Testis (tissue), 5 donors: ENCODE measurements at places on chromosomes 2 and 18.

- no peak for DNase-seq
These were observed 38.9 kb upstream of the B3GNT2 start for GRCh38 chr2:62156861-62157496.

- no peak for DNase-seq
These were observed 287.0 kb downstream of the EPHA4 start for GRCh38 chr2:221285148-221285547.

DNA sequence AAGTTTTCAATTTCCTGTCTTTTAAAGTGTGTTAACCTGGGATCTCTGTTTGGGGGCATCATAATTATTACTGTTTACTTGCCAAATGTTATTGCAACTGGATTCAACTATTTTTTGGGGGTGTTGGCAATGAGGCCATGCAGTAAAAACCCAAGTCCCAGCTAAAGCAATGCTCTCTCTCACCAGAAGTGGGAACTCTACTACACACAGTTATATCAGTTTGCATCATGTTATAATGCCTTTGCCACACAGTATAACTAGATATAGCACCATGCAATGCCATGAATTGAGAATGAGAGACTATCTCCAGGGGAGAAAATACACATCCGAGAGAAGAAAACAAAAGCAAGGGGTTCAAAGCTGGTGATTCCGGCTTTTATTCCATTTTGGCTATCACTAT, 79.0 kb downstream of the GCA start:
- DNase-seq = no peak

GRCh38 chr2:100880730-100881129, 60.8 kb downstream of the NPAS2 start:
- DNase-seq = no peak

DNA sequence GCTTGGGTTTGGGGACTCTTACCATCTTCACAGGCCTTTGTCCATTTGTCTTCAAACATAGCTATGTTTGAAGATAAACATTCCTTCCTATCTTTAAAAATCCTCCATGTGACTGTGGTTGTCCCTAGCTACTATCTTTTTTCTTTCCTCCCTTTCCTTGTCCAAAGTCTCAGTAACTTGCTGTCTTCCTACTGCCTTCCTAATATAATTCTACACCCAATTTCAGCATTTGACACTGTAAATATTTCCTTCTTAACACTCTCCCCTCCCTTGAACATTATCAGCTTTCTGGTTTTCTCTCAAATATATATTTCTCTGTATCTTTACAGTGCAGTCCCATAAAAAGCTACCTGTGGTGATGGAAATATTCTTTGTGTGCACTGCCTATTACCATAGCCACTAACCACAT, 5.3 kb upstream of the SP3 start:
- no peak for DNase-seq

DNA sequence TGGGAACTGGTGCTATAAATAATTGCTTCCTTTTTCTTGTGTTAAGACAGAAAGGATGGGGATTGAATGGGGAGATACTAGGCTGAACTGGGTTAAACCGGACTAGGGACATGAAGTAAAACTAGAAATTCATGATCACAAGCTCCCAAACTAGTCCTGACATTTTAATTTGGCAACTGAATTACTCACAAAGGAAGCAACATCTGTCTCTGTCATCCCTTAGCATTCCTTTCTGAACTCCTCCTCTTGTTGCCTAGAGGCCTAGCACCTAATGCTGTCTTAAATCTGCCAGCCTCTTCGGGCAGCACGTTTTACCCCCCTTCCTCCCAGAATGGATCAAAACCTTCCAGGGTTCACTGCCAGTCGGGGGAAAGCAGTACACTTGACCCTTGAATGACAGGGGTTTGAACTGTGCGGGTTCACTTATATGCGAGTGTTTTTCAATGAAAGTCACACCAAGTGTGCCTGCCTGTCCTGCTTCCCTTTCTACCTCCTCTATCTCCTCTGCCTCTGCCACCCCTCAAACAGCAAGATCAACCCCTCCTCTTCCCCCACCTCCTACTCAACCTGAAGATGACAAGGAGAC, 8.2 kb downstream of the KCTD1 start:
- no peak for DNase-seq

DNA sequence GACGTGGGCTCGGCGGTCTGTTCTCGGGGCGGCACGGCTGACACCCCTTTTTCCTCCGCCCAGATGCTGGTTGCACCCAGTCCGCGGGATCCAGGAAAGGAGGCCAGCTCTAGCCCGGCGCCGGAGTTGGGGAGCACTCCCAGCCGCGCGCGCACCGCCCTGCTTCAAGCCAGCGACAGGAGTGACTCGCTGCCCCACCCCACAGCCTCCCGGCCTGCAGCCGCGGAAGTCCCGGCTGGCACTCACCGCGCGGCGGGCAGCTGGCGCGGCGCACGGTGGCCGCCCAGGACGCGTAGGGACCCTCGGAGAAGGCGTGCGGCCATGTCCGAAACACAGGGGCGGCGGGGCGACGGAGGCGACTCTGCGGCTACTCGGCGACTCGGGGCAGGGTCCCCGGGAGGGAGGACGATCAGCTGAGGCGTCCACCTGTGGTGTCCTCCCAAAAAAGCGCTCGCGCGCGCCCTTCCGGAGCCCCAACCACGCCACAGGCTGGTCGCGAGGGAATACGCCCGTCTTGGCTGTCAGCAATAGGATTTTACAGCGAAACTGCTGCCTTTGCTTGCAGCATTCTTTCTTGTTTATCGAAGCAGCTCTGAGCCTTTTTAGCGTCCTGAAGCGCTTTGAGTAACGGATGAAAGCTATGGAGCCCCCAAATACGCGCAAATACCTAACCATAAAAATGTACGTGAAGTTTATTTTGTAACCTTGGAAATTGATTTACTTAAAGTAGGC, at the start of gene ACADL:
Gene ACADL (minus strand): TSS at position 507 of the 732 bp plus-strand sequence. CDS start 184 bp downstream, at position 323.
- DNase-seq = peak; percentile 60

DNA sequence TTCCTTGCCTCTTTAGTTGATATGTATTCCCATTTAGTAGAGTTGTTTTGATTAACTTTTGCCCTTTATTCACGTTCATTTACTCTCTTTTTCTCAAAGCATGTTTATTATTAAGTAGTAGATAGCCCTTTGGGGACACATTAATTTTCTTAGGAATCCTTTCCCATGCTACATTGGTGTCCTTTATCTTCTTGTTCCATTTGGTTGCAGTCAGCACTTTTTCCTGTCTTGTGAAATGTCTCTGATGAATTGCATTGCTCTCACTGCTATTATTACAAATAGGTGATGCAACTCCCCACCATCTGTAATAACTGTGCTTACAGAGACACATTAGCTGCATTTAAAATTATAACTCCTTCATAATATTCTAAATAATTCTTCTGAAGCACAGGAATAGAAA, 428.5 kb upstream of the CNTNAP5 start:
- DNase-seq = no peak

DNA sequence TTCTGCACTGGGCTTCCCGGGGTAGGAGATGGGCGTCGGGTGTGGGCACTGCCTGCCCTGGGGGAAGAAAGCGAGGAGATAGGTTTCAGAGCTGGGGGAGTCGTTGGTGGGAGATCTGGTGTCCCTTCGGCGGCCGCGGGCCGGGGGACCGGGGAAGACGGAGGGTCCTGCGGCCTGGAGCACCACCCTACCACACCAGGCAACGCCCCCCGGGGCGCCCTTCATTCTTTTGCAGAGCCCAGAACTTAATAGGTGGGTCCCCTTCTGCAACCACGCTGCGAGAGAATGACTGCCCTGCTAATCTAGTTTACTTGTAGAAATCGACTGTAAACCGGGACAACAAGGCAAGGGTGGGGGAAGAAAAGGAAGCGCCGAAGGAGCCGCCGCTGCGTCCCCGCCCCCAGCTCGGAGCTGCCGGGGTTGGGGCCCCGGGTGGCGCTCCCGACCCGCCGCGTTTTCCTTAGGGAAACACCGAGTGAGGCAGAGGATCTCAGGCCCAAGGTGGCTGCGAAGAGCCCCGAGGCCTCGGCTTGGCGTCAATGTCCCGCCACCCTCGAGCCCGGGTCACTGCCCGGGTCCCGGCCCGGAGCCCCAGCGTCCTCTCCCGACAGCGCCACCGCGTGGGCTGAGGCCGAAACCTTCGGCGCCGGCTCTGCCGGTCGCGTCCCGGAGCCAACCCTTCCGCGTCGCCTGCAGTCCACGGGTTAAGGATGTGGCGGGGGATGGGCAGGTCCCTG, 5.4 kb upstream of the SATB2 start:
- peak; percentile 79 for DNase-seq

DNA sequence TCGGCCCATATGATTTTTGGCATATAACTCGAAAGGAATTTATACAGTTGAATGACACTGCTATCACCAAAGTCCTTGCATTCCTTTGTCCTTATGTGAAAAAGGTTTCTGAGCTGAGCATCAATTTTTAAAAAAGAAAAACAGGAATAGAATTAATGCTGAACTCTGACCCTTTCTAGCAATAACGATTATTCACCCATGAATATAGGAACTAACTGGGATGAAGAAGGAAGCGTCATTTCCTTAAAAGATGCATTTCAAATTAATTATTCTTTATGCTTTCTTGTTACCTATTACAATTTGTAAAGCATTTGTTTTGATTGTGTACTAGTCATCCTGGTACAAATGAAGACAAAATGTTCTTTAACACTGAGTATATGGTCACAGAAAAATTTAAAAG, 19.3 kb downstream of the TMEM247 start:
- DNase-seq = no peak

DNA sequence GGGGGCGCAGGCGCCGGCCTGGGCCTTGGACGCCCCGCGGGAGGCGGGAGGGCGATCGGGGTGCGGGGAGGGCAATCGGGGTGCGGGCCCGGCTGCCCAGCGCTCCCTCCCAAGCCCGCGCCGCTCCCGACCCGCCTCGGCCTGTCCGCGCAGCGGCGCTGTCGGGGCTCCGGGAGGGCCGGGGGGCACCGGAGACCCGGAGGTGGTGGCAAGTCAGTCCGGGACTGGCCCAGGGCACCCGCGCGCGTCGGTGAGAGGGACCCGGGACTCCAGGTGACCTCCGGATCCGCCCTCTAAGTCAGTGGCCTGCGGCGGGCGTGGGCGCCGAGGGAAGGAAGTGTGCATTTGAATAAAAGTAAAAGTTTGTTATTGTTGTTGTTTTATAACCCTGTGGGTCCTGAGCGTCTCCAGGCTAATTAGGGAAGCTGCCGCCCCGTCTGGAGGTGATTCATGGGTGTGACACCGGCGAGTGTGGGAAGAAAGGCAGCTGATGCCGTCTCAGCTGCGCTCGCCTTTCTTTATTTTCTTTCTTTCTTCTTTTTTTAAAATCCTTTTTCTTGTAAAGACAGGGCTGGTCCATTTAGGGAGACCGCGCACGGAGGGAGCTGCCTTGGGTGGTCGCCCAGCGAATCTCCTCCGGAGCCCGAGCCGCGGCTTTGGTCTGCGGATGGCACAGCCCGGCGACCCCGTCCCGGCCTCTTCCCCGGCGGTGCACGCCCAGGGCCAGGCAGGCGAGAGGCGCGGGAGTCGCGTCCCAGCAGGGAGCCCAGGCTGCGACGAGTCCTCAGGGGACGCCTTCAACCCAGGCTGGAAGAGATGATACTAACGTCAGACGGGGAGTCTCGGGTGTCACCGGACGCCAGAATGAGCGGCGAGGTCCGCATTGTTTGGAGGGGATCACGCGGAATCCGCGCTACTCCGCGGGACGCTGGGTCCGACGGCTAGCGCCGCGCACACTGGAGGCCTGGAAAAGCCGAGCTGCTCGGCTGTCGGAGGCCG, 627 bp upstream of the CRACDL start:
- peak; percentile 46 for DNase-seq

DNA sequence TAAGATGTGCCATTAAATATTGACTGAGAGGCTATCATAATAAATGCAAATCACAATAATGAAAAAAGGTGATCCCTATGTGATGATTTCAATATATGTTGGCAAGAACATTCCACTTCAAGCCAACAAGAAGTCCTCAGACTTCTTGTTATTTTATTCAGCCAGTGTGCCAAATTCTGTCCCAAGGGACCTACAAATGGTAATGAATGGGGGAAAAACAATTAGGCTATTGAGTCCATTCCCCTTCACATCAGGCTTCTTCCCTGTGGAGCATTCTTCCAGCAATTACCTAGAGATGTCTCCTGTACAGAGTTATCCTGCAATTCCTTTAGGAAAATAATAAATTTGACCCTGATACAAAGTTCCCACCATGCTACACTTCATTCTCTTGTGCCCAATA, 144.4 kb downstream of the PIEZO2 start:
- DNase-seq = no peak

DNA sequence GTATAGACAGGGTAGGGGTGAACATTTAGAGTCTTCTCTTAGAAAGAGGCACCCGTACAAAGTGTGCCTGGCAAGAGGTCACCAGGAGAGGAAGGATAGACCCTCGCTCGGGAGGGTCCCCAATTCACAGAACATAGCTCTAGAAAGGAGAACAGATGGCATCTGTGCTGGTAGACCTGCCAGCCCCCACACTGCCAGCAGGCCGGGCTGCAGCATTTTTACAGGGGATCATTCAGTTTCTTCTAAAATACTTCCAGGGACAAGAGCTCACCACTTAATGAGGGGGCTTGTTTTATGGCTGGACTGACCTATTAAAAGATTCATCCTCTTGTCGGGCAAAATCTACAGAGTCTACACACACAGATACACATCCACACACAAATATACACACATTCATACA, 149.9 kb downstream of the SEPTIN10 start:
- DNase-seq = no peak

GRCh38 chr2:187994464-187995331, 297.0 kb upstream of the GULP1 start:
- DNase-seq = peak; percentile 18

DNA sequence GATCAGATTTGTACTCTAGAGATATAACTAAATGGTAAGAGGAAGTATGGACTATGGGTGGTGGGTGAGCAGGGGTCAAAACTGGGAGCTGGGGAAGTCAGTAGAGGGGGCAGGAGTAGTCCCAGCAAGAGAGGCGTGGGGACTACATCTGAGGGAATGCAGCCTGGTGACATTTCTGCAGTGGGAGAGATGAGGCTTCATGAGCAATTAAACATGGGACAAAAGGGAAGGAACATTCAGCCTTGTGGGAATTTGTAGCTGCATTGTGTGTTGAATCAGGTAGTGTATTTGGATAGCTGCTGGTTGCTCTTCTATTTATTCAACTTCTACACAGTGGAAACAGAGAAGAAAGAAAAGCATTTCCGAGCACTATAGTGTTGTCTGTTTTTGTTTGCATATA, 3.6 kb downstream of the CNOT11 start:
- no peak for DNase-seq

DNA sequence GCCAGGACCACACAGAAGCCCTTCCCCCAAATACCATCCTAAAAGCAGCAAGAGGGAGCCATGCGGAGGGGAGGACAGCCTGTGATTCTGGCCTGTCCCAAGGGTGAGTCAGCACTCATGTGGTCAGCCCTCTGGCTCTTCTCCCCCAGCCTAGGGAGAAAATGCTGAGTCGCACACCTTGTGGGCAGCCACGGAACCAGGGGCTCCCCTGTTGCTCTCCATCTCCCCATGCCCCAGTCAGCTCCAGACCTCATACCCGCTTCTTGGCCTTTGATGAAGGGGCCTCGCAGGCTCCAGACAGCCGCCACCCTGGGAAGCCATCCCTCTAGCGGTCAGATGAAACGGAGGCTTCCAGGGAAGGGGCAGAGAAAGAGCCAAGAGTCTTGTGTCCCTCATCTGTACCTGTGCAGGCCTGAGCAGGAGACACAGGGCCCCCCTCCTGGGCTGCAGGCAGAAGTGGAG, 181.3 kb upstream of the SIX2 start:
- no peak for DNase-seq

GRCh38 chr2:104790100-104790811, 63.7 kb upstream of the POU3F3 start:
- peak; percentile 23 for DNase-seq
